ENCODE measurements at places on chromosomes 4 and X. TPM values are rescaled to one million over a fixed set of nuclear protein-coding genes. Genes with fewer than 3 reads are reported as not detected.

DNA sequence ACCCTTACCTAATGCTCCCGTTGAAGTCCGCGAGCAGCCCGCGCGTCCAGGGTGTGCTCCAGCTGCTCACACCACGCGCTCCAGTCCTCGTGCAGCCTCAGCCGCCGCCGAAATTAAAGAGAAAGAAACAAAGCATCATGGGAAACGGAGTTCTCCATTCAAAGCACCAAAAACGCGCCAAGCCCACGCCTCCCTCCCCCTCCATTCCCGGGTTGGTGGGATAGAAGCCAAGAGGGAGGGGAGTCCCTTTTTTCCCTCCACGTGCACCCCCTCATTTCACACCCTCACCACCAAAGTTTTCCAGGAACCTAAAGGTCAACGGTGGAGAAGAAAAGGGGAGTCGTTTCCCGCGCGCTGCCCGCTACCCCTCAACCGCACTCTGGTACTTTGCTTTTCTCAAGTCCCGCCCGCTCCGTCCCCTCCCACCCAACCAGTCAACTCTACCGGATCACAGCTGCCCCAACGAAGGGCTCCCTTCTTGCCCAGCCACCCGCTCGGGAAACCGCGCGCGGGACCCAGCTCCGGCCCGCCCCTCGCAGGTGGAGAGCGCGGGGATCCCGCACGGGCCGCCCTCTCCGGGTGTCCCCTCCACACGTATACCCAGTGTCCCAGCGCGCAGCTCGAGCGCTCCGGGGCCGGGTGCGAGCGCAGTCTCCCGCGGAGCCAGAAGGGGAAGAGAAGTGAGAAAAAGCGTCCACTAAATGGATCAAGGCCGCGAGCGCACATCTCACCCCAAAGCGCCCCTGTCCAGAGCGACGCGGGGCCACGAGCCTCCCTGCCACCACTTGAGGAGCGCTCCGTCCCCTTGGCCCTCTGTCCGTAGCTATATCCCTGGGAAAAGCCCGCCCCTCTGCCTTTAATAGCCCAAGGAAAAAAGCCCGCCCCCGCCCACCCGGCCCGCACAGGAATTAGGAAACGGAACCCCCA, 65.1 kb upstream of the CCDC160 start:
- peaks cover 13% of the 10 kb centered on the region for H3K27me3 ChIP-seq
- H3K4me1 ChIP-seq, result no peaks in the 10 kb centered on the region
- H3K27ac ChIP-seq, result no peak overlapping the region
- H3K36me3 ChIP-seq, result no peaks in the 10 kb centered on the region
- H3K4me3 ChIP-seq, result peak overlapping the region; percentile 18
- DNase-seq, result no peak

- H3K4me1 ChIP-seq, result no peaks in the 10 kb centered on the region
- H3K27ac ChIP-seq, result no peak overlapping the region
- no peaks in the 10 kb centered on the region for H3K36me3 ChIP-seq
- no peaks in the 10 kb centered on the region for H3K27me3 ChIP-seq
- DNase-seq, result no peak
Measured at GRCh38 chr4:95729596-95729995, 110.3 kb upstream of the PDHA2 start.

- no peak for DNase-seq
- H3K27ac ChIP-seq, result no peak overlapping the region
- no peaks in the 10 kb centered on the region for H3K27me3 ChIP-seq
- no peak overlapping the region for H3K4me3 ChIP-seq
Measured at GRCh38 chr4:57231781-57232180, 121.6 kb upstream of the IGFBP7 start.

GRCh38 chr4:2071912-2072867, 13.1 kb downstream of the NAT8L start:
- peaks cover 12% of the 10 kb centered on the region for H3K27me3 ChIP-seq
- no peak overlapping the region for H3K27ac ChIP-seq
- H3K4me3 ChIP-seq, result no peak overlapping the region
- no peaks in the 10 kb centered on the region for H3K4me1 ChIP-seq
- DNase-seq, result no peak

DNA sequence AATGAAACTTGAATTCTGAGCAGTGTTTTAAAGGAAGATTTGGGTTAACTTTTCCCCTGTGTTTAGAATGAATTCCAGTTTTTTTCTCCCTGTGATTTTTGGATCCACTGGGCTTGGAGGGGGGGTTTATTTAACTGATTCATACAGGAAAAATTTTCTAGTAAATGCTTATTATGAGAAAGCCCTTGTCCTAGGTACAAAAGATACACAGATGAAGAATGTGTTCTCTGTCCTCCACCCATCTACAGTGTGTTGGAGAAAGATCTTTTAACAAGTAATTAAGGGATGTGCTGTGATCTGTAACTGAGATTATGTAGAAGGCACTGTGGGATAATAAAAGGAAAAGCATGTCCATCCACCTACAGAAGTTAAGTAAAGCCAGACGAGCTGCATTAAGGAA, 103.9 kb downstream of the STIM2 start:
- H3K36me3 ChIP-seq, result no peaks in the 10 kb centered on the region
- no peaks in the 10 kb centered on the region for H3K27me3 ChIP-seq
- H3K4me1 ChIP-seq, result peaks cover 4% of the 10 kb centered on the region
- H3K4me3 ChIP-seq, result no peak overlapping the region

DNA sequence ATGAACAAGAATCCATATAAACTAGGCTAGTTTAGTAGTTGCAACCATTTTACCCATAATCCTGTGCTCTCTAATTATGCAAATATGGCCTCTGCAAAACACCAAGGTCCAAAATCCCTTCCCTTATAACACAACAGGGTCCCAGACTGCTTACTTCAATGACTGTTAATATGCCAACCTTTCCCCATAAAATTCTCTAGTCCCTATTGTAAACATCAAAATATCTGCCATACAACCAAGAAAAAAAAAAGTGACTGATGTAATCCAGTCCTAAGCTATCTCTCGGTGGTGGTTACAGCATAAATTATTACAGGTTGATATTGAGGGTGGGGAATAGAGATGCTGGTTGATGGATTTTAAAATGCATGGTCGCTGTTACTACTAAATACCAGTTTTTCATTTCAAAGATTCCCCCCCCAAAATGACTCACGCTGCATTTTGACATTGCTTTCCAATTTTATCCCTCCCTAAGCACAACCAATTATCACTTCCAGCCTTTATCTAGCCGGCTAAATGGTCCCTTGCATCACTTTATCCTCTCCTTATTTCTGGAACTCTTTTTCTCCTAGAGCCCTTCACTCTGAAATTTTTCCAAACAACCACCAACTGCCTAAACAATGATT, 44.8 kb downstream of the TSPAN5 start:
- DNase-seq, result no peak
- H3K27me3 ChIP-seq, result no peaks in the 10 kb centered on the region
- peaks cover 29% of the 10 kb centered on the region for H3K4me1 ChIP-seq
- H3K4me3 ChIP-seq, result no peak overlapping the region
- no peak overlapping the region for H3K27ac ChIP-seq
- H3K36me3 ChIP-seq, result no peaks in the 10 kb centered on the region

DNA sequence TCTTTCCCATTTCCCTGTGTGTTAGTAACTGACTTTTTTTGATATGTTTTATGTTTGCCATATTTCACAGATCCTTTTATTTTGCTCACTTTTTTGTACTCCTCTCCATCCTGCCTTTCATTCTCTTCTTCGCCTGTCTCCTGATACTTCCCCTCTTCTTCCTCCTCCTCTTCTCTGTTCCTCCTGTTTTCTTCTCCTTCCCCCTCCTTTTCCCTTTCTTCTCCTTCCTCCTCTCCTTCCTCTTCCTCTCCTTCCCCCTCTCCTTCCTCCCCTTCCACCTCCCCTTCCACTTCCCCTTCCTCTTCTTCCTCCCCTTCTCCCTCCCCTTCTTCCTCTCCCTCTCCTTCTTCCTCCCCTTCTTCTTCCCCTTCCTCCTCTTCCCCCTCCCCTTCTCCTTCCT, 41.7 kb downstream of the RPGR start:
- H3K27ac ChIP-seq, result no peak overlapping the region
- no peaks in the 10 kb centered on the region for H3K4me1 ChIP-seq
- H3K27me3 ChIP-seq, result no peaks in the 10 kb centered on the region
- DNase-seq, result no peak

- no peaks in the 10 kb centered on the region for H3K36me3 ChIP-seq
- peak overlapping the region; percentile 95 for H3K27ac ChIP-seq
- DNase-seq, result peak; percentile 48
- H3K4me3 ChIP-seq, result no peak overlapping the region
- H3K4me1 ChIP-seq, result peaks cover 43% of the 10 kb centered on the region
Measured at GRCh38 chr4:53782458-53782845, 191.2 kb upstream of the LNX1 start.

Gene CXCL3
- not detected for total RNA-seq

Gene NDST3
- total RNA-seq, result under 0.01 TPM

Gene IL21
- not detected for total RNA-seq

Gene HSD17B13
- total RNA-seq, result under 0.01 TPM

Gene SMR3A
- not detected for total RNA-seq

Measured in IMR-90 (cell line).